ENCODE measurements at places on chromosomes 5 and 9.

DNA sequence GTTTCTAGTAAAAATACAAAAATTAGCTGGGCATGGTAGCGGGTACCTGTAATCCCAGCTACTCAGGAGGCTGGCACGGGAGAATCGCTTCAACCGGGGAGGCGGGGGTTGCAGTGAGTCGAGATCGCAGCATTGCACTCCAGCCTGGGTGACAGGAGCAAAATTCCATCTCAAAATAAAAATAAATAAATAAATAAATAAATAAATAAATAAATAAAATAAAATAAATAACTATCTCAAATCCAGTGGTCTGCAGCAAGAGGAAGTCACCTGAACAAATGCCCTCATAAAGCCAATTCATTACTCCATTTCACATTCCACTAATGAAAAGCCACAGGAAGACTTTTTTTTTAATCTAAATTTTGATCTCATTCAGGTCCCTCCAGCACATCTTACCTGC, 114.2 kb downstream of the EFNA5 start:
- no peaks in the 10 kb centered on the region for H3K27me3 ChIP-seq
- H3K4me3 ChIP-seq = no peak overlapping the region
- peaks cover 21% of the 10 kb centered on the region for H3K4me1 ChIP-seq
- no peaks in the 10 kb centered on the region for H3K36me3 ChIP-seq
- DNase-seq = no peak

DNA sequence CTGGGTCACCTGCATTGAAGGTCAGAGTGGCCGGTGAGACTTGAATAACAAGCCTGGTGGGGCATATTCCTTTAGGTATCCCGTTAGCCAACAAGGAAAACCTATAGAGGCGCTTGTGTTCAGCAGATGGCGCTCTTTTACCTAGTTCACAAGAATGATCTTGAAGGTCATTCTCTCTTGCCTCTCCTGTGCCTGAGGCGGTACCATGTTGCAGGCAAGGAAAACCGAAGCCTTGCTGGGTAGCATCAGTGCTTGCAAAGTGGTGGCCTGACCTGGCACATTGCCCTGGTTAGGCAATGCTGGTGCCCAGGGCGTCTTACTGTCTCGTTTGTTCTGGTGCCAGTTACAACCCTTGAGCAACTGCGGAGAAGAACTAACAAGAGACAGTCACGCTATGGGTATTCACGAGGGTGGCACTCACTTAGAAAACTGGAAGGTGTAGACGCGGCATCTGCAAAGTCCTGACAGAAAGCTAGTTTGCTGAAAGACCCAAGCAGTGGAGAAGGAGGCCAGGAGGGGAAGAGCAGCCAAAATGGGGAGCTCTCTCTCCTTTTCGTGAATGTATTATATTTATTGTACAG, 56.7 kb downstream of the AOPEP start:
- H3K4me3 ChIP-seq = no peak overlapping the region
- peak overlapping the region; percentile 79 for H3K27ac ChIP-seq
- no peaks in the 10 kb centered on the region for H3K36me3 ChIP-seq
- no peaks in the 10 kb centered on the region for H3K27me3 ChIP-seq
- DNase-seq = peak; percentile 84

GRCh38 chr9:90770182-90770738, 31.4 kb upstream of the SYK start:
- DNase-seq = no peak
- no peaks in the 10 kb centered on the region for H3K36me3 ChIP-seq

DNA sequence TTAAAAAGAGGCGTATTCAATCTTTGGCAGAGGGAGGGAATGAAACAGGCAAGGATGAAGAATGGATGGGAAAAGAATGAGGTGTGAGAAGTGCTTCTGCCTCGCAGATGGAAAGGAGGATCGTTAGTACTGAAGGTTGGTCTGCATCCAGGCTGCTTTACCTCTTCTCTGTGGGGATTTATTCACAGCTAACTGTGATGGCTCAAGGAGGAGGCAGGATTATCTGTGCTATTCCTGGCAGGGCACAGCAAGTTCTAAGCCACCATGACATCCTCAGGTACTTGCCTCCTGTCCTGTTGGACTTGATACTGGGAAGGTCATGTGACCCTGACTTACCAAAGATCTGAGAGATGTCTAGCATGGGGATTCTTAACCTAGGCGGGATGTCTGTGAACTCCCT, 84.3 kb downstream of the GDNF start:
- H3K36me3 ChIP-seq = no peaks in the 10 kb centered on the region
- H3K4me1 ChIP-seq = no peaks in the 10 kb centered on the region
- no peak overlapping the region for H3K4me3 ChIP-seq

GRCh38 chr9:114287001-114287762, 35.7 kb upstream of the ORM1 start:
- peaks cover 45% of the 10 kb centered on the region for H3K4me1 ChIP-seq
- no peak overlapping the region for H3K27ac ChIP-seq
- no peaks in the 10 kb centered on the region for H3K27me3 ChIP-seq
- DNase-seq = no peak
